ENCODE measurements at places on chromosomes 16 and 17.

- no peak for DNase-seq
Observed at GRCh38 chr16:89645122-89645521, 12.4 kb downstream of the CHMP1A start.

- no peak for DNase-seq
Observed at GRCh38 chr17:11240041-11240840, 772 bp upstream of the SHISA6 start.

DNA sequence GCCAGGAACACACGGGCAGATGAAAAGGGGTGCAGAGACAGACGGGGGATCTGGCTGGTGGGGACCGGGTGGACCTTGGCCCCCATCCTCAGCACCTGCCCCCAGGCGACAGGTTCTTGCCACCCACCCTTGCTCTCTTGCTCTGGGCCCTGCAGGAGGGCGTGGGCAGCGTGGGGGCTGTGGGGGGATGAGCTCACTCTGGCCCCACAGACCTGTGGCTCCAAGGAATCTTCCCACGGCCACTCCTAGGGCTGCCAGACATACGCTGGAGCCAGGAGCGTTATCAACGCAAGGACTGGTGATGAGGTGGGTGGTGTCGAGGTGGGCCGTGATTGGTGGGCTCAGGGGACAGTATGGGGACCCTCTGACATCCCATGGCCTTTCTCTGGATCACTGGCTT, 6.3 kb downstream of the CTRB1 start:
- no peak for DNase-seq

GRCh38 chr17:901191-901950, 78.2 kb downstream of the NXN start:
- no peak for DNase-seq

DNA sequence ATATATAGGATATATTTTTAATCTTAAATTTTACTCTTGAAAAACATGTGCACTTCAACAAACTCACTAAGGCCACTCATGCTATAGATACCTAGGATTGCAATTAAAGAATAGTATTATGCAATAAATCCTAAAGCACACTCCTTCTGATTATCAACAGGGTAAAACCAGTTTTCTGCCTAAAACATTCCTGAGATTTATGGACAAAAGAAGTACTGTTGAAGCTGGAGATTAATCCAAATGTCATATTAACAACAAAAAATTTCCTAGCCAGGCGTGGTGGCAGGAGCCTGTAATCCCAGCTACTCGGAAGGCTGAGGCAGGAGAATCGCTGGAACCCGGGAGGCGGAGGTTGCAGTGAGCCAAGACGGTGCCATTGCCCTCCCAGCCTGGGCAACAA, 21.4 kb downstream of the CHCT1 start:
- no peak for DNase-seq

DNA sequence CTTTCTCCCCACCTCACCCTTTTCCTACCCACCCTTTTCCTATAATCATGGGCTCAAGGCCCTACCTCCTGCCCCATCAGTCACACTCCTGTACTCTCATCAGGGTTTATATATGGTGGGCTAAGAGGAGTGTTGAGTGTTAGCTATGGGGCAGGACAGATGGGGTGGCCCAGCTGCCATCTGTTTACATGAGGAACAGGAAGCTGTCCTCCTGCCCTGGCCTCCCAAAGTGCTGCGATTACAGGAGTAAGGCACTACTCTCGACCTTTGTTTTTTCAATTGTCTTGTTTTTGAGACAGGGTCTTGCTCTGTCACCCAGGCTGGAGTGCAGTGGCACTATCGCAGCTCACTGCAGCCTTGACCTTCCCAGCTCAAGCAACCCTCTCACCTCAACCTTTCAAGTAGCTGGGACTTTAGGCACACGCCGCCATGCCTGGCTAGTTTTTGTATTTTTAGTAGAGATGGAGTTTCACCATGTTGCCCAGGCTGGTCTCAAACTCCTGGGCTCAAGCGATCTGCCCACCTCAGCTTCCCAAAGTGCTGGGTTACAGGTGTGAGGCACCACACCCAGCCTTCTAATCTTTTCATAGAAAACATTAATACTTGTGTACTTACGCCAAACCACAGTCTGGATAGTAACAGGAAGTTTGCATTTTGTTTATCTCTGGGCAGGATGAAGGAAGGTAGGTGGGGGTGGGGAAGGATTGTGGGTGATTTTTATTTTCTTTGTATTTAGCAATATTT, 1.6 kb downstream of the TRADD start:
- no peak for DNase-seq
